ENCODE measurements at places on chromosomes 4 and X. TPM values are rescaled to one million over a fixed set of nuclear protein-coding genes. Genes with fewer than 3 reads are reported as not detected.

DNA sequence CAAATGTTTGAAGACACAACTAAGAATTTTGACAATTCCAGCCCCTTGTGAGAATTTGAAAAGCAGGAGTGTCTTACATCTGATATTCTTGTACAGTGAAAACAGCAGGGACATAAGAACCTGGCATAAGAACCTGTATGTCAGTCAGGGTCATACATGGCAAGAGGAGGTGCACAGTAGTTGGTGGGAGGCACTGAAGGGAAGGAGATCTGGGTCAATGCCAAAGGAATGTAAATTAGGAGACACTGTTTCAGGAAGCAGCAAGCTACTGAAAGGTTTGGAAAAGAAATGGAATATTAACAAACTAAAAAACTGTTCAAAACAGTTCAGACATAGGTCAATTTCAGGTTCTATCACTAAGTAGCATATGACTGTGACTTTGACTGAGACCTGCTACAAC lies 25.0 kb upstream of the SPP1 start:
- DNase-seq, result no peak

DNA sequence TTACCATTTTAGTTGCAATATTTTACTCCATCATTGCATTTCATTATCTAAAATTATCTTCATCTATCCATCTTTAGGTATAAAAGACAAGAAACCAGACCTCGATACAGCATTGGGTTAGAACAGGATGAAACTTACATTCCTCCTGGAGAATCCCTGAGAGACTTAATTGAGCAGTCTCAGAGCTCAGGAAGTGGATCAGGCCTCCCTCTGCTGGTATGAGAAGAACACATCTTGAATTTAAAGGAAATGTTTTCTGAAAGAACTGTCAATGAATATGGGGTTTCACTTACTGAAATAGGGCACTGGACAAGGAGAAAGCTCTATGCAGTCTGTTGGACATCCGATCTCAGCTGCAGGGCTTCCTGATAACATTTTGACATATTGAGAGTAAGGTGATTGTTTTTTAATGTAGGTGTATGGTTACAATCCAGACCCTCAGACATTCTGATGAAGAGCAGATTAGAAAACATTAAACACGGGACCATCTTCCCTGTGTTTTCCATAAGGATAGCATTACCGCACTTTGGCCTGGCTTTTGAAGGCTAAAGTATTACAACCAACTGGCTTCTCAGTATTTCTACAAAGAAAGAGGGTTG lies 367.2 kb downstream of the BMPR1B start:
- DNase-seq, result peak; percentile 60

DNA sequence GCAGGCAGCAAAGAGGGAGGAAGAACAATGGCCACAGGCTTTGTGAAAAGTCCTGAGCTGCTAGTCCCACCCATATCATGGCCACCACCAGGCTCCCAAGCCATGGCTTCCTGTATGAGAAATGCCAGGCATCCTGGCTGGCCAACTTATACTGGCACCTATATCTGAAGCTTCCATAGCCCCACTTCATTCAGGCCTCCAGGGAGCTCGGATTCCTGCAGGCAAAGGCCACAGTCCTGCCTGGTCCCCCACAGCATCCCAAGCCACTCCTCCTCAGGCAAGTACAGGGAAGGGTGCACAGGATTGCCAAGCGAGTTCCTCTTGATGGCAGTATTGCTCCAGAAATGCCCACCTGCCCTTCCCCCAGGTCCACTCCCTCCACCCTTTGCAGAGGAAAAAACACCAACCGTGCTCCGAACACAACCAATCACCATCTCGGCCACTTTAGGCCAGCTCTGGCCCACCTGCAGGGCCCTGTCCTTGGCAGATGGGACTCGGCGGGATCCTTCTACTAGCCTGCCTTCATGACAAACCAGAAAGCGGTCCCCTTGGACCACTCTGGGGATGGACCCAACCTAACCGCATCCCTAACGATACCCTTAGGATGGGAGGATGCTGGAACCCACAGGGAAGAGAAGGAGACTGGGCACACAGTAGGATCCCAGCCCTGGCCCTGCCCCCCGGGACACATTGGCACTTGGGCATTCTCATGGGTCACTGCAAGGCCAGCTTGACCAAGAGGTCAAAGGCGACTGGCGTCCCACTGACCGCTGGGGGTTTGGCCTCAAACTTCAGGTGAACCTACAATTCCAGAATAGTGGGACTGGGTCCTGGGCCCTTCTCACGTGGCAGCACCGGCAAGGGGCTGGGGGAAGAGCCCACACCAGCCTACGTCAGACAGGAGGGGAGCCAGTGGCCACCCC lies 220.4 kb upstream of the AGTR2 start:
- DNase-seq, result no peak

GRCh38 chr4:74527049-74527448 lies 82.1 kb downstream of the AREG start:
- no peak for DNase-seq

DNA sequence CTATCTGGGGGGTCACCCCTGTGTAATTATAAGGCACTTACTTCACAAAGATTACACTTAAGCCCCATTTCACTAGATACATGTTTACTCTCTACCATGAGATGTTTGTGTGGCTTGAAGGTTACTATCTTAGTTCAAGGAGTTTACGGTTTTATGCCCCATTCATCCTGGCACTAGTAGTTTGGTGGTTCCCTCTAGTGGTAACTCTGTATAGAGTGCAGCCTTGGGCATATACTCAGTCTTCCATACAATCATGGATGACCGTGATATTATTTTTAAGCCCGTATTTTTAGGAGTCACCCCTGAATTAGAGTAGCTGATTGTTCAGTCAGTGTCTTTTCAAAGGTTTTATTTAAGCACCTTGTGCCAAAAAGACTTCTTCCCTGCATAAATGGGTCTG lies 109.9 kb upstream of the FAM47C start:
- no peak for DNase-seq

DNA sequence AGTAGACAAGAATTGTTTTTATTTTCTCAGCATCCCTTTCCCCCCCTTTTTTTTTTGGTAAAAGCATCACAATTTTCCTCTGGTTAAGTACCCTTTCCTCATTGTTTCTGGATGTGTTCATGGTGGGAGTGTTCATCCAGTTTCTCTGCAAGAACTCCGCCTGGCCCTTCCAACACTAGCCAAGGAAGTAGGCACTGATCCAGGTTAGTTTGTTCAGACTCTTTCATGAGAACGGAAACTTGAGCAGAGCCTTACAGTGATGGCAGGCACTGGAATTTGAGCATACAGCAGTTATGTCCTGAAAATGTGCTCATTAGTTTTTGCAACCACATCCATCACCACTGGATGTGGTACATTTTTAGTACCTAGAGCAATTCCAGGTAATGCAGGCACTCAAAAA lies 336.1 kb upstream of the BOD1L1 start:
- no peak for DNase-seq

DNA sequence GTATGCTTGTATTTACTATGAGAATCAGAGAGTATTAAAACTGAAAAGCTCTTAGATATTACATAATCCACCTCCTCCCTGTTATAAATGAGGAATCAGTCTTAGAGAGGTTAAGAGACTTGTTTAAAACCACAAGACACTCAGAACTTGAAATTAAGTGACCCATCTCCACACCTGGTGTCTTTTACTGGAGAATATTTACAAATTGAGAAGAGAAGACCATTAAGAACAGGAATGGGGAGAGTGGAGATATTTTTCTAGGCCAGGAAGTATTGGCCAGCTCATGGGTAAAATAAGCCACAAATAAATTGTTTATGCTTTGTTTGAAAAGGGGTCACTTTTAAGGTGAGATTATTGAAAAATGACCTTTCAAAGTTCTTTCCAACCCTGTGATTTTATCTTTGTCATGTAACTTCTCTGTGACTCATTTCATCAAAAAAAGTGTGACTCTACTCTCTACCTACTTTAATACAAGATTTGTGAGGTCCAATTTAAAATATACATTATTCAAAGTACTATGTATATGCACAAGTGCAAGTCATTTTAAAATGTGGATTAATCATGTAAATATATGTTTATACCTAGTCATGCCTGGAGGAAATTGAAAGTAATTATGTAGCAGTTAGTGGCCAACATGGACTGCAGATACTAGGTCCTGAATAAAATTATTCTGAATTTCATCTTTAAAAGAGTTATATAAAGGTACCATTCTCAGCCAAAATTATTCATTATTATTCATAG lies 15.9 kb upstream of the COX7B2 start:
- no peak for DNase-seq

DNA sequence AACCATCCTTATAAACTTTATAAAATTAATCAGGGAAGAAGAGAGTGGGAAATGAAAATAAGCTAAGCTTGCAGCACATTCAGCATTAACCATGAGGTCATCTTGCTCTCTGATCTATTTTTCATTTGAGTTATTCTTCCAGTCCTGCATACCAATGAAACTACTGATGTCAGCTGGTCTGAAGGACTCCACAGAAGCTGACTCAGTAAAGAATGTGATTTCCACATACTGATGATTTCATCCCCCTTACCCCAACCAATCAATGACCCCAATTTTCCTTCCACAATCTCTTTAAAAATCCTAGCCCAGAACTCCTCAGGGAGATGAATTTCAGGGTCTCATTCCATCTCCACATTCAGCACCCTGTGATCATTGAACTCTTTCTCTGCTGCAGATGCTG lies 18.8 kb upstream of the DSPP start:
- no peak for DNase-seq

GRCh38 chr4:144778364-144778763 lies 132.4 kb downstream of the HHIP start:
- DNase-seq, result no peak

- DNase-seq, result no peak
These were observed 3.5 kb downstream of the ARMCX4 start for GRCh38 chrX:101488796-101489195.

GRCh38 chr4:183335369-183335940 lies 13.2 kb upstream of the CLDN24 start:
- DNase-seq, result no peak

- no peak for DNase-seq
These were observed 58.2 kb upstream of the DUSP21 start for GRCh38 chrX:44785652-44786051.

GRCh38 chr4:23348789-23349498 lies 540.9 kb downstream of the PPARGC1A start:
- DNase-seq, result no peak

GRCh38 chr4:163330916-163331628 lies 1.3 kb downstream of the NPY1R start:
- no peak for DNase-seq

DNA sequence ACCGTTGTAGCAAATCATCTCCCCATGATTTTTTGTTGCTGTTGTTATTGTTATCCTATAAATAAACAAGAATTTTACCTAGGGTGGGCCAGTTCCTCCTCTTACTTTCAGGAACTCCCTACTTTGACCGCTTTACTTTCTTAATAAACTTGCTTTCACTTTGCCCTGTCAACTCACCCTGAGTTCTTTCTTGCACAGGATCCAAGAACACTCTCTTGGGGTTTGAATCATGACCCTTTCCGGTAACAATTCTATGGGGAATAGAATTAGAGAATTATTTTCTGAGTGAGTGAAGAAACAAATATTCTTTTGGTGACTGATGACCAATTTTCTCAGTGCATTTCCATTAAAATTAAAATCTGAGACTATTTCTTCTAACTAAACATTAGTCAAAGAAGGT lies 584.0 kb upstream of the TENM3 start:
- DNase-seq, result no peak

GRCh38 chr4:8157496-8157895 lies 1.1 kb downstream of the ABLIM2 start:
- no peak for DNase-seq

- DNase-seq, result no peak
These were observed 51.2 kb upstream of the PJA1 start for GRCh38 chrX:69216446-69216845.

DNA sequence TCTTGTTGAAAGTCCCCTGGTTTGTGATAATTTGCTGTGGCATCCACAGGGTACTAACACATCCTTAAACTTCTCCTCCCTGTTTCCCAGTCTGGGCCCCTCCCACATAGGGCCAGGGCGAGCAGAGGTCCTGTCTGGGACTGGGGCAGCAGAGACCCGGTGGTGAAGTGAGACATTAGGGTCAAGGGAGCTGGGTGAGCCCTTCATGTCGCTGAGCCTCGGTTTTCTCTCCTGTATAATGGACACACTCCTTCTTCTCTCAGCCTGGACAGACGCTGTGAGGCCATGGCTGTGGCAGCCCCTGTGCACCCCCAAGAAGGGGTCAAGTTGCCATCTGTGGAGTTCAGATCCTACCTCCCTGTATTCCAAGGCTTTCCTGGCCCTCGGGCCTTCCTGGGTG lies 33.0 kb upstream of the HMX1 start:
- DNase-seq, result no peak

DNA sequence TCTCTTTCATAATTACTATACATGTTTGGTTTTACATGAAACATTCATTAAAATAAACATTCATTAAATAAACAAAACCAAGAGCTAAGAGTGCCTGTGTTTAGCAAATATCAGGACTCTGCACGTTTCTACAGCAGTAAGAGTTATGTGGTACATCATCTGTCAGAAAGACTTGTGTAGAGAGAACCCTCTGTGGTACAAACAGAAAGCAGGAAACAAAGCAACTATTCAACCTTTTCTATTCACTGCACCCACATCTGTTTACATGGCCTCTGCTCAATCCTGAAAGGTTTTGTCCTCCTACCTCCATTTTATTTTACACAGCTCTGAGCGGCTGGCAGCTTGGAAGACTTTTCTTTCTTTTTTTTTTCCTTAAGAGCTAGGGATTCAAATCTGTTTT lies 90.7 kb upstream of the PCDH18 start:
- no peak for DNase-seq

DNA sequence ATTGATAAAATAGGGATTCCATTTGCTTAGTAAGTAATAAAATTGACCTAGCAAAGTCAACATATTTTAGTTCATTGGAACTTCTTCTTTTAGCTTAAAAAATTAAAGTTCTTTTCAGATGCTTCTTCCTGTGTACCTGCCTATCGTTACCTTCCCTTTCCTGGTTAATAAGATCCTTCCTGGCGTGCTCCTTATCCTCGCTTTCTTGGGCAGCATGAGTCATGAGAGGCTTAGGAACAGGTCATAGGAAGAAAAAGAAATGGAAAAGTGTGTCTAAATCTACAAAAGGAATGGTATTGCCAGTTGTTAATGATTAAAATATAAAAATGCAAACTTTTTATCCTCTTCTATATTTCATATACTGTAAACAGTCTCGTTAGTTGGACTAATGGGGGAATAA lies 170.3 kb downstream of the DCTD start:
- DNase-seq, result no peak

DNA sequence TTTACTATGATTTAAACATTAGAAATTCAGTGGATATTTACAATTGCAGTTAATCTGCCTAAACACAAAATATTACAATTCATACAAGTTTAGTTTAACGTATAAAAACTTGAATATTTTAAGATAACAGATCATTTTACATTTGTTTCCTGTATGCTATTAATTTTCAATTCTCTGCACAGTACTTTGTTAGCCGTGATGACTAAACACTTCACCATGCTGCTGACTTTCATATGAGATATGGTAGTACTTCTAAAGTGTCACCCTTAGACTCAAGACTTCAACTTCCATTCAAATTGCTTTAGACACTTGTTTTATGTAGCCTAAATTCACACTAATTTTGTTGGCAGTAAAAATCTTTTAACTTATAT lies 1646.4 kb upstream of the ADGRL3 start:
- no peak for DNase-seq

Gene GRXCR1
- not detected for polyA plus RNA-seq

Gene PABPC1L2A
- not detected for polyA plus RNA-seq

Gene IBSP
- polyA plus RNA-seq, result not detected

Gene ADH7
- polyA plus RNA-seq, result not detected

Gene FAAH2
- polyA plus RNA-seq, result 16.1 TPM

Gene TMEM271
- polyA plus RNA-seq, result not detected

Gene GPR173
- 16.1 TPM for polyA plus RNA-seq

Gene ZRSR2
- polyA plus RNA-seq, result 20.7 TPM

Gene HHIP
- polyA plus RNA-seq, result 4.0 TPM
